Activated naive CD4-positive, alpha-beta T cell treated with Interleukin-2 at 50 U/mL for 16 hours (primary cell): ENCODE measurements at places on chromosomes 3 and 15.

DNA sequence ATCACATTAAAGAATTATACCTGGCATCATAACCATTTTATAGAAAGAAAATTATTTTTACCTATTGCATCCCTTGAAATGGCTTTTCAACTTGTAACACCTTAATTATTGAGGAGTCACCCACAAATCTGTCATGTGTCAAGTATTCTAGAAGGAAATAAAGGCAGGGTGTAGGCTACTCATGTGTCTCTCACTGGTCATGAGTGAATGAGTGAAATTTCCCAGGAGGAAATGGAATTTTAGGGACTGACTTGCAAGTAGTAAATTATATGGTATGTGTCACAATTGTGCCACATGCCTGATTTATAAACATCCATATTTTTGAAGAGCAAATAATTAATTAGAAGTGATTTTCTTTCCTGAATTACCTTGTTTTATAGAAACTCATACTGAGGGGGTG, 310.5 kb upstream of the ADAMTS9 start:
- DNase-seq = no peak

- no peak for DNase-seq
Measured at GRCh38 chr3:24415824-24416223, 78.8 kb downstream of the THRB start.

DNA sequence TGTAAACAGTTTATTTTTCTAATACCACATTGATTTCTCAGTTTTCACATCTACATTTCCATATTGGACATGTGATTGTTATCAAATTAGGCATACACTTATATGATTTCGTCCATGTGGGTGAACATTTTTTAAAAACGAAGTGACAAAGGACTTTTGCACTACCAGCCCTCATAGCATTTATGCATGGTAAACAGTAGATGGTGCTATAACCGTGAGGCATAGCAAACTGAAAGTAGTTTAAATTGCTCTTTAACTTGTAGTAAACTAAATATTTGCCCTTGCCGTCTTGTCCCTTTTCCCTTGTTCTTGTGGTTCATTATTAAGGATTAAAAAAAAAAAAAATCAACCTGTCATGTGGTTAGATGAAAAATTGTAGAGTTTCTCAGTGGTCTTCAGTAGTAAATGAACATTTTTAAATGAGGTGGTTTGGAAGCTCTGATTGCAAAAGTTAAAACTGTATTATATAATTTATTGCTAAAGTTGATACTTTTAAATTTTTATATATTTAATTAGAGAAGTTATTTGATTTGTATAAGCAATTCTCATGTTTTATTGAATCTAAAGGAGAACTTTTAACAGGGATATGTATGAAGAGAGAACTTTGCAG, 24.0 kb downstream of the STX19 start:
- DNase-seq = no peak

- DNase-seq = peak; percentile 37
Measured at GRCh38 chr3:121431726-121432517, 113.9 kb downstream of the POLQ start.

GRCh38 chr3:30858894-30859389, 35.5 kb downstream of the GADL1 start:
- no peak for DNase-seq

DNA sequence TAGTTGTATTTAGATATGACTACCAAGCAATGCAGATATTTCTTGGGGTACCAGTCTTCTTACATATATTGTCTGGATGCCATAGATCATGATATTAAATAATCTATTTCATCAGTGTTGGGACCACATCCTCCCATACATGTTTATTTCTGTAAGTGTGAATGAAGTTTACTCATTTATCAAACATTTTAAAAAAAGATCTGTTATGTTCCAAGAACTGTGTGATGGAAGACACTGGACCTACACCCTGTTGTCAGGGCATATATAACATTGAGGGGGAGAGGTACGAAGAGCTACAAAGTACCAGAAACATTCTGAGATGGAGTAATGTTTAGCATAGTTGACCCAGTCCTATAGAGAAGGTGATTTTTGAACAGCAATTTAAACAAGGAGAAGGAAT, 26.6 kb downstream of the MBNL1 start:
- DNase-seq = no peak

DNA sequence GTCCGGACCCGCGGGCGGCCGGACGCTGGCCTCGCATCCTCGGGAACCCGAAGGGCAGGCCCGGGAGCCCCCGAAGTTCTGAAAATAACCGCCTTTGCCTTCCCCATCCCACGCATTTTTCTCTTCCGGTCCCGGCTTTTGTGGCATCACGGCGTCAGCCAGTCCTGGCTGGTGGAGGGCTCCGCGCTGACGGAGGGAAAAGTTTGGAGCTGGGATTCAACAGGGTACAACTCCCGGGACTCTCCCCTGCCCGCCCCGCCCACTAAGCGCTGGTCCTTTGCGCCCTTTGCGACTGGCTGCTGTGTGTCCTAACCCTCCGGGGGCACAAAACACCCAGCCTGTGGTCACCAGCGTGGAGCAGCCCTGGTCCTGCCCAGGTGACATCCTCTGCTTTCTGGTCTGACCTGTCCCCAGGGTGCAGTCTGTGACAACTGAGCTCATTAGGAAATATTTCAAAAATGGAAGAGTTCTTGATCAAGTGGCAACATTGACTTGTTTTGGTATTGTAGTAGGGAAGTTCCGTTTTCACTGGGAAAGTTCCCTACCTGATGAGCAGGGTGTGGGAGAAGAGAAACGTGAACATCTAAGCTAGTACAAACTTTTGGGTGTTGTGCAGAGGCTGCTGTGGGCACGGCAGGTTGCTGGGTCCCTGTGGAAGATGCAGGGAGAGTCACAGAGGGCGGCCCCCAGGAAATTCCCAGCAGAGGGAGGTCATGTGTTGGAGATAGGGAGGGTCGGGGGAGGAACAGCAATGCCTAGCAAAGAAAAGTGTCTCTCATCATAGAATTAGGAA, 775 bp downstream of the ARNT2 start:
- DNase-seq = no peak

GRCh38 chr15:53837263-53837662, 77.8 kb upstream of the WDR72 start:
- no peak for DNase-seq
